ENCODE measurements at places on chromosomes 2 and 18.

GRCh38 chr18:60066219-60066975, 166.6 kb downstream of the PMAIP1 start:
- no peak for DNase-seq

DNA sequence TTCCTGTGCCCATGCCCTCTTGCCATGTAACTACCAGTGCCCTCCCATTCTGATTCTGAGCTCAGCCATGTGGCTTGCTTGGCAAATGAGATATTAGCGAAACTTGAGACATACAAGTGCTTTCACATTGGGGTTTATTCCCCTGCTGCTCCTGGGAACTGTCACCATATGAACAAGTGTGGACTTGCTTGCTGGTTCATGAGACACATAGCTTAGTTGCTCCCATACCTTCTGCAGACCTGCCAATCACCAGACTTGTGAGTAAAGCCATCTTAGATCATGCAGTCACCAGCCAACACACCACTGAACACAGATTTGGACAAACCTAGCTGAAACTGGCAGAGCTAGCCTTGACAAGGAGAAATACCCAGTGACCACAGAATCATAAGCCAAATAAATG, 155.1 kb downstream of the SS18 start:
- DNase-seq, result no peak

GRCh38 chr2:128411431-128411830, 92.8 kb upstream of the HS6ST1 start:
- DNase-seq, result no peak

- DNase-seq, result no peak
These were observed 67.5 kb upstream of the AMMECR1L start for GRCh38 chr2:127953128-127953718.

GRCh38 chr18:49028091-49028490, 77.3 kb upstream of the SMAD7 start:
- no peak for DNase-seq

DNA sequence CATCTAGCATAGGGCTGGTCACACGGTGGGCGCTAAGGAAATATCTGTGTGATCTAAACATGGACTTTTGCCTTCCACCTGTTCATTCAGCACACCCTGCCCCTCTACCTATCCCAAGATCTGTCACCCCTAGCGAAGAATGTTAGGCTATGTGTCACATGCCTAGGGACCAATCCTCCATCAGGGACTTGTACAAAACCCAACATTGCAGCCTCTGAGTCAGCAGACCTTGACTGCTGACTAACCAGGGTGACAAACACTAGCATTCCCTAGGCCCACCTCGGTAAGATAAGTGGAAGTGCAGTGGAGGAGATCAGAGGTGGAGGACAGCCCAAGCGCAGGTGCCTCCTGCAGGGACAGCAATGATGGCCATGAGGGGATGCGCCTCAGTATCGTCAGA, 99.2 kb downstream of the SOX11 start:
- no peak for DNase-seq

DNA sequence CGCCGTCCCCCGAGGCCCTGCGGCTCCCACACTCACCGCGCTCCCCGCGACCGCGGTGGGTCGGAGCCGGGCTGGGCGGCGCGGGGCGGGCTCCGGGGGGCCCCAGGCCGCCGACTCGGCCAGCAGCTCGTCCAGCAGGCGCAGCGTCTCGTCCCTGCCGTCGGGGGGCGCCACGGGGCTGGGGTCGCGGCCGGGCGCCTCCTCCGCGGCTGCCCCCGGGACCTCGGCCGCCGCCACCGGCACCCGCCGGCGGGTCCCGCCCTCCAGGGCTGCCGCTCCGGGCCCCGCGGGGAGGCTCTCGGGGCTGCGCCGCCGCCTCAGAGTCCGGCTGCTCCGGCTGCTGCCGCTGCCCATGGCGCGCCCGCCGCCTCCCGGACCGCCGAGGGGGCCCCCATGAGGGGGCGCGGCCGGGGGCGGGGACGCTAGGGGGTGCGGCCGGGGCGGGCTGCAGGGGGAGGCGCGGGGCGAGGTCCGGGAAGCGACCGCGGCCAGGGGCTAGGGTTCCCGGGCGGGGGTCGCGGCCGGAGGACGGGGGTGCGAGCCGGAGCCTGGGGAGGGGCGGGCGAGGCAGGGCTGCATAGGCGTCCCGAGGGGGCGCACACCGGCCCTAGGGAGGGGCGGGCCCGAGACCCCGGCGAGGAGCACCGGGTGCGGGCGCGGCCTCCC, at the start of gene CYS1:
Gene CYS1, minus strand, starts transcription at position 542 of the 666 bp plus-strand sequence. Its CDS starts 188 bp downstream, at position 354.
- no peak for DNase-seq

DNA sequence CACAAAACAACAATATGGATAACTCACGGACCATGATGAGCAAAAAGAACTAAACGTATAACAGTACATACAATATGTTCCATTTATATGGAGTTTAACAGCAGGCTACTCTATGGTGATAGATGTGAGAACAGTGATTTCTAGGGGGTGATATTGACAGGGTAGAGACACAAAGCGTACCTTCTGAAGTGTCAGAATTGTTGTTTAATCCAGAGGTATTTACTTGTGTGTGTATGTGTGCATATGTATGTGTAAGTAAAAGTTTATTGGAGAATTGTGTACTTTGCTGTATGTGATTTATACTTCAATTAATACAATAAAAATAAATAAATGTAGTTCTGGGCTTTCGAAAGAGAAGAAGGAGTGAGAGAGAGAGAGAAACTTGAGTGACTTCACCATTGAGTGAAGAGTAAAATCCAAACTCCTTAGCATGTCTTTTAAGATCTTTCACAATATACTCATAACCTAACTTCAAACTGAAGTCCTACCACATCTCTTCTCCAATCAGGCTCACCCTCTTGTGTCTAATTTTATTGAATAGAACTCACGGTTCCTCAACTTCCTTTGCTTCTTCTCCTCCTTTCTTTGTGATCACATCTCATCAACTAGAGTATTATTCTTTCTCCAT, 126.0 kb upstream of the KLF7 start:
- no peak for DNase-seq

All from AG09319 (cell line).